ENCODE measurements at places on chromosomes 12 and 14.

- no peak for DNase-seq
Measured at GRCh38 chr12:75818863-75819262, 212.7 kb downstream of the PHLDA1 start.

DNA sequence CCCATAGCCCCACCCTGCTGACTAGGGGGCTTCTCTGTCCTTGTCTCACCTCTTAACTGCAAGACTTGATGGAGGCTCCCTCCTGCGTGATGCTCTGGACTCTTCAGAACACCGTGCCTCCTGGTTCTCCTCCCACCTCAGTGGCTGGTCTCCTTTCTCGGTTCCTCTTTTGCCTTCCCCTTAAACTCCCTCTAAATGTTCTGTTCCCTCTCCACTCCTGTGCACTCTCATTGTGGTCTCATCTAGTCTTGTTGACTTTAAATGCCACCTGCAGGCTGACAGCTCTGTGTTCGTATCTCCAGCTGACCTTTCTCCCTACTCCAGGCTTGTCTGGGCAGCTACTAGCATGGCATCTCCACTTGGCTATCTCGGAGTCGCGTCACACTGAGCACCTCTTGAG is 28.3 kb downstream of the DYNC1H1 start:
- no peak for DNase-seq

DNA sequence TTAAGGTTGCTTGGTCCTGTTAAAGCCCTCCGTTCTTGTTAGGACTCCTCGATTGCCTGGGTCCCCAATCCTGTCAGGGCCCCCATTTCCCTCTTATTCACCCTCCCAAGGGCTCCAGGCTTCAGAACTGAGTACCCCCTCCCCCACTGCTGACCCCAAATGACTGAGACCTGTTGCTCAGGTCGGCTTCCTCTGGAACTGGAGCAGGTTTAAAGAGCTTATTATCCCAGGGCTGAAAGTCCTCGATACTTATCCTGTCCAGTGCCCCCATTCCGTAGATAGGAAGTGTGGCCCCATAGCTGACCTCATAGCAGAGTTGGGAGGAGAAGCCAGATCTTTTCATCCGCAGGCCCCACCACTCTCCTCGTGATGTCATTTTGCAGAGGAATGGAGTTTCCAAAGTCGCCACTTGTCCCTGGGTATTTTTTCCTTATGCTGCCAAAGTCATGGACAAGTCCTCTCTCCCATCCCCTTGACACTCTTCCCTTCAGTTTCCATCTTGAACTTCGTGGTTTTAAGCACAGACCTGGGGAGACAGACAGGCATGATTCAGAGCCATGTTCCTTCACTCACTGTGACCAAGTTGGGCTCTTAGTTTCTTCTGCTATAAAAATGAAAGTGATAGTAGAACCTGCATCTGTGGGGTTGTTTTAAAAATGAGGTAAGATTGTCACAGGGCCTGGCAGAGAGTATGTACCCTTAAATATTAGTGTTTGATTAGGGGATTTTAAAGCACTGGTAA is 1.2 kb downstream of the USP30 start:
- no peak for DNase-seq

DNA sequence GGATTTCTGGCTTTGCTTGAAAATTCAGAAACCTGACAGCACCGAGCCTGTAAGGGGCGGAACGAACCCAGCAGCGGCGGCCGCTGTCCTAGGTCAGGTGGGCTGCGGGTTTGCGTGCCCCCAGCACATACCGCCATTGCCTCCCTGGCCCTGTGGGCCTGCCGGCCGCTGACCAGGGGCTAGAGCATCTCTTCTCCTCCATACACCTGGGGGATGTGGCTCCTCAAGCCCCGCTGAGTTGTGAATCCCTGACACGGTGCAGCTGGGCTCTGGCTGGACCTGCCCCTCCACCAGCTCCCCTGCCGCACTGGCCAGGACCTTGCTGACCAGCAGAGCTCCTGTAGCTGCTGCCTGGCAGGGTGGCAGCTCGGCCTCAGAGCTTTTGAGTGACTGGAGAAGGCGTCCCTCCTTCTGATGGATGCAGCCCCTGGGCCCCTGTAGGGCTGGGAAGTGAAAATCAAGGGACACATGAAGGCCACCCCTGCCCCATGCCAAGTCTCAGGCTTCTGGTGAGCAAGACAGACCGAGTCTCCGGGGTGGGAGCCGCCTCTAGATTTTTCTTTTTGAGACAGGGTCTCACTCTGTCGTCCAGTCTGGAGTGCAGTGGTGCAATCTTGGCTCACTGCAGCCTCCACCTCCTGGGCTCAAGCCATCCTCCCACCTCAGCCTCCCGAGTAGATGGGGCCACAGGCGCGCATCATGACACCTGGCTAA is 184.9 kb upstream of the SFSWAP start:
- no peak for DNase-seq

DNA sequence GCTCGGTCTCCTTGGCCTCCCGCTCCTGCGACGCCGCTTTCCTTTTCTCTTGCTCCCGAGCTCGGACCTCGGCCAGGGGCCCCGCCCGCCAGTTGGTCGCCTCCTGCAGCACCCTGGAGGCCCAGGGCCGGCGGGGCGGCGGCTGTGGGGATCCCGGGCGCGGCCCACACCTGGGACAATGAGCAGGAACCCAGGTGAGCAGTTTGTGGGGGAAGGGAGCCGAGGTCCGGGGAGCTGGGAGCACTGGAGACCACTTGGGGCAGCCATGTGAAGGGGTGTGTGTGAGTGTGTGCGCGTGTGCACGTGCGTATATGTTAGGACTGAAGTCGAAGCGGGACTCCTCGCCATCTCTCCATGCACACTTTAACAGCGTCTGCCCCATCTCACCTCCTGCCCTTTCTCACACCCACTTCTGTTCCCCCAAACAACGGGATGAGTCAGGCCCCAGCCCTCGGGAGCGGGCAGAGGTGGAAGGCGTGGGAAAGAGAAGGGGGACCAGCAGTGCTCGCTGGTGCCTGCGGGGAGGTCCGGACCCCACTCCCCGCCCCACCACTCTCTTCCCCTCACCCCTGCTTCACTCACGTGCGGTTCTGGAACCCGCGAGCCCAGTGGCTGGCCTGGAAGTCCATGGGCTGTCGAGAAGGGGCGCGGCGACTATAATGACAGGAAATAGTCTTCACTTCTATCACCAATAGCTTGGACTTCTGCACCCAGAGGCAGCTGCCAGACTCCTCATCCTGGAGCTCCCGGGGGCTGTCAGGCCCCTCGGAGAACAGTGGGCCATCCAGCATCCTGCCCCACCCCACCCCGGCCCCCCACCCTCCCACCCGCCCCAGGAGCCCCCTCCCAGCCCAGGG is 450 bp downstream of the DDN start:
- DNase-seq = no peak

DNA sequence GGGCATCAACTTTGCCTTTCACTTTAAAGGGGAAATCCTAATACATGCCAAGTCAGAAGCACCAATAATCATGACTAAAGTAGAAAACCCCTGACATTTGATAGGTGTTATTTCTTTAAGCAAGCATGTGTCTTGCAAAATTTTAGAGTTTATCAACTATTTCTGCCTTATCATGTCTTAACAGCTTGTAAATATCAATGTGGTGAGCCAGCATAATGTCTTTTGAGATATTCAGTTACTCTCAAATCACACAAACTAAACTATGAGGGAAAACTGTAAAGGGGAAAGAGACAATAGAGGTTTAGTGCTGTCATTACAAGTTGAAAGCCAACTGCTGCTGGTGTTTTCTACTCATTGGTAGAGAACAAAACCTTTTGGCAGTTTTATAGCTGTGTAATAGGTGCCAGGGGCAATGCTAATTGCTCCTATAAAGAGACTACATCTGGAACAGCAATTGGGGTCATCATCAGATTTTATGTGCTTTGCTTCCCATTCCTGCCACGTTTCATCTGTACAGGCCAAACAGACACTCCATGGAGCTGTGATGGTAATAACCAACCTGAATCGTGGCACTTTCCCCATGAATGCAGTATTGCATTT is 1027.4 kb downstream of the FSCB start:
- DNase-seq = no peak

DNA sequence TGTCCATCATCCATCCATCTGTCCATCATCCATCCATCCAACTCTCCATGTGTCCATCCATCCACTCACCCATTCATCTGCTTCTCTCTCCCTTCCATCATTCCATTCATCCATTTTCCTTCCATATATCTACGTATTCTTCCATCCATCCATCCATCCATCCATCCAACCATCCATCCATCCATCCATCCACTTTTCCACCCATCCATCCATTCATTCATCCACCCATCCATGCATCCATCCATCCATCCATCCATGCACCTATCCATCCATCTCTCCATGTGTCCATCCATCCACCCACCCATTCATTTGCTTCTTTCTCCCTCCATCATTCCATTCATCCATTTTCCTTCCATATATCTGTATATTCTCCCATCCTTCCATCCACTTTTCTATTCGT is 214.0 kb upstream of the RTL1 start:
- DNase-seq = no peak

GRCh38 chr12:55227643-55228042 is 6.8 kb downstream of the OR10A7 start:
- DNase-seq = no peak

GRCh38 chr14:34420547-34421150 is 41.4 kb downstream of the SPTSSA start:
- DNase-seq = no peak

Measured in AG20443 (cell line).